ENCODE measurements at places on chromosomes 4 and X.

DNA sequence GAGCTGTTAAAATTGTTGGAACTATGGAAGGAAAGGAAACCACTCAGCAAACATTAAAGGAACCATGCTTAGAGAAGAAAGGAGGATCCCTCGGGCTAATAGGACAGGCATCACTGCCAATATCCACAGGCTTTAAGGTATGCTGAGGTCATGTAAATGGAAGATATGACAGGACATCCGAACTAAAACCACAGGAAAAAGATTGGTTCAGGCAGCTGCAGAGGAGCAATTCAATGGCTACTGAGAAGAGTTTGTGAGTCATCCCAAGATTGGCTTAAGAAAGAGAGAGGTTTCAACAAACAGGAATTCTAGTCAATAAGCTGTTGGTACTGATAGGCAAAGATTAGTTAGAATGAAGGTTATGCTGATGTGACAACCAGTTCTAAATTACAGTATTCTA, 106.4 kb upstream of the FAM241A start:
- DNase-seq: no peak

- DNase-seq: no peak
These were observed 35.7 kb upstream of the MAB21L2 start for GRCh38 chr4:150546286-150546685.

- DNase-seq: no peak
These were observed 104.5 kb upstream of the NAP1L5 start for GRCh38 chr4:88802138-88802537.

- no peak for DNase-seq
These were observed 265.4 kb upstream of the CASK start for GRCh38 chrX:42188730-42189129.

GRCh38 chr4:156976147-156976546, 4.5 kb upstream of the PDGFC start:
- no peak for DNase-seq

GRCh38 chr4:165625281-165625680, 246.5 kb downstream of the CPE start:
- no peak for DNase-seq

DNA sequence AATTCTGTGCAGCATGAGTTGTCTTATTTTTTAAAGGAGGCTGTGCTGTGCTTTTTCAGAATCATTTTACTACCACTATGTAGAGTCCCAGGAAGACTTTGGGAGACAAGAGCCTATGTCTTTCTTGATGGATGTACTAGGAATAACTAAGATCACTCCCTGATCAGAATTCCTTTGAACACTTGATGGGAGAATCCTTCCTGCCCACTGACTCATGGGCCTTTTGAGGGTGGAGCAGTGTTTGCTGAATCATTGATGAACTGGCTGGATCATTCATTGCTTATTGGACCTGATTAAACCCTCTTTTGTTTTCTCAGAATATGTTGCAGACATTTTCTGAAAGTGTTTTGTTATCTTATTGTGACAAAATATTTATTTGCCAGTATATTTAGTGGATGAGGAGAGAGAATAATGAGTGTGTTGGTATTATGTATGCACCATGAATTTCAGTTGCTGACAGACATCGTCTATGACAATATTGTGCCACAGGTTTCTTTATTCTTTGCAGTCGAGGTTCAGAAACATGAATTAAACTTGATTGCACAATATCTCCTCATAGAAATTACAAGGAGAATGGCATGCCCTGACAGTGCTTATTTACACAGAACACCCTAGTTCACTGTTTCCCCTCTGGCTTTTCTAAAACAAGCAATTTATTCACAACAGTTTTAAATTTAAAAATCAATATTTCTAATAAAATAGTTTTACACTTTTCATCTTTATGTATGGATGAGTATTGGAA, 36.3 kb downstream of the POU4F2 start:
- no peak for DNase-seq

DNA sequence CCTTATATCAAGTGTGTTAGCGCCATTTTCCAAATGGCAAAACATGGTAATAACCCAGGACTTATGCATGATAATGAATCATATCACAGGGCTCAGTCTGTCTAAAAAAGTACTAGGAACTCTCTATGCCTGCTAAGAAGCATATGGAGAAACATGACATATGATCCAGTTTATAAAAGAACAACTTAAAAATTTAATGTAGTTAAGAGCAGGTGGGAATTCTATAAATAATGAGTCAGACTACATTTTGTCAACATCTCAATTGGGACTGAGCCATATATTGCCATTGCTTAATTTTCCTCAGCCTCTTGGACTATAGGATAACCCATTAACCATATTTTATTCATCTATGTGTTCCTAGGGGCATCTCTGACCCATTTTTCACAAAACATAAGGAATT, 360.4 kb upstream of the AGA start:
- no peak for DNase-seq

DNA sequence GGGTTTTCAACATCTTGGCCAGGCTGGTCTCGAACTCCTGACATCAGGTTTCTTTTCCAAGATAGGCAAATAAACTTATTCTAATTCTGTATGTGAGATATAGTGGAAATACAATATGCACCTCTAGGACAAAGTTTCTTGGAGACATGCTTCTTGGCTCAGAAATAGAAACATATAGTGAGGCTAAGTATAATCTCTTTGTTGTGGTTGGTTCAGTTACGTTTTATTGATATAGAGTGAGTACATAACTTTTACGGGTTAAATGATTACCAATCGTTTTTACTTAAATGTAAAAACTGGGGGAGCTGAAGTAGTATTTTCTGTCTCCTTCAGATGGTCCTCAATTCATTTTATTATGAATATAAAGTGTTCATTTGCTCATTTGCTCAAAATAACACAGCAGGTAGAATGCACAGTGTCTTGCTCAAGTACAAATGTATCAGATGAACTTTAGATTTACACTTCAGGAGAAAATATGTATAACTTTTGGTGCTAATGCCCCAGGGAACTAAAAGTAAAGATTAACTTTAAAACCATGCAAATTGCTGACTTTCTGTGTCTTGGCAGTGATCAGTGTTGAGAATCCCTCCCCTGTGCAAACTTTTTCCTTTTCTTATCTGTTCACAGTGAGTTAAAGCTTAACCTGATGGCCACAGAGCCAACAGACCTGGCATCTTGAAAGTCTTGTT, 77.6 kb downstream of the AFF1 start:
- no peak for DNase-seq

All from activated gamma-delta T cell treated with Interleukin-2 at 50 U/mL for 16 hours (primary cell).